ENCODE measurements at places on chromosomes 7 and 10. TPM values are rescaled to one million over a fixed set of nuclear protein-coding genes. Genes with fewer than 3 reads are reported as not detected.

Gene WIPF3
- total RNA-seq, result not detected

- DNase-seq, result no peak
These were observed 116.3 kb downstream of the MLLT10 start for GRCh38 chr10:21650353-21650752.

GRCh38 chr7:69254643-69255042 is 343.6 kb upstream of the AUTS2 start:
- DNase-seq, result no peak

Gene CRYGN
- not detected for total RNA-seq

GRCh38 chr7:54743580-54743979 is 15.4 kb downstream of the SEC61G start:
- DNase-seq, result no peak

Gene ACSM6
- not detected for total RNA-seq

Gene CFAP58
- total RNA-seq, result 1.5 TPM

DNA sequence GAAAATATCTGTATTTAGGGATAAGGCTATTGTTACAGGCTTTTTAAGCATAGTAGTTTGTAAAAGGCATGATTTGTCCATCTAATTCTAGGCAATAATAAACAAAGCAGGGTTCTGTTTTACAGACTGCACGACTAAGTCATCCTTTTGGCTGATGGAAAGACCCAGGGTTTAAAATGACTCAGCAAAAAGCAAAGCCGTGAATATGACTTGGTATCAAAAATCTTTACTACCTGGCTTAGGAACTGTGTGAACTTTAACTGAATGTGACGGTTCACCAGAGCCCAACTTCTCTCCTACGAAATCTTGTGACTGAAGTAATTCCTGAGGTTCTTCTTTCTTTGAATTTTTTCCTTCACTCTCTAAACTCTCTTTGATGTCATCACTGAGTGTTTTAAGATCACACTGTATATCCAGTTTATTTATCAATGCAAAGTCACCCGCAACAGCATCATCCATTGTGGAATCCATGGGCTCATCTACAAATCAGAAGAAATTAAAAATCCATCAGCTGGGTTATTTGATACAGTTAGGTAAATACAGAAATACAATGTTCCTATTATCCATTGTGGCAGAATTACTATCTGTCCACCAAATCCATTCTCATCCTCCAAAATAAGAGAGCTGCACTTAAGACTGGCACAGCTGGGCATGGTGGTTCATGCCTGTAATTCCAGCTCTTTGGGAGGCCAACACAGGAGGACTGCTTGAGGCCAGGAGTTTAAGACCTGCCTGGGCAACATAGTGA is 17.0 kb downstream of the ATE1 start:
- DNase-seq, result no peak

GRCh38 chr10:98610301-98610700 is 163.6 kb upstream of the HPS1 start:
- DNase-seq, result no peak

Gene DNAJC12
- 37.3 TPM for total RNA-seq

DNA sequence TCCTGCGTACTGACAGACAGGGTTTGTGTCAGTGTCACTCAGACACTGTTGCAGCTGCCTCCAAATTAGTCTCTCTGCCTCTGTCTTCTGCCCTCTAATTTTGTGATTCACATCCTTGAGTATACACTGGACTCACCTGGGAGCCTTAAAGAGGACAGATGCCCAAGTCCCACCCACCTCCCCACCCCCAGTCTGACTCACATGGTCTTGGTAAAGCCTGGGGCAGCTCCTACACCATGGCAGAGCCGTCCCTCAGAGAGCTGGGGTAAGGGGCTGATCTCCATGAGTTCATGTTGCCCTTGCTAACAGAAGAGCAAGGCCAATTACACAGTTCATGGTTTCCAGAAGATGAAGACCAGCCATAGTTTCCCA is 197.6 kb upstream of the STK17A start:
- DNase-seq, result no peak

DNA sequence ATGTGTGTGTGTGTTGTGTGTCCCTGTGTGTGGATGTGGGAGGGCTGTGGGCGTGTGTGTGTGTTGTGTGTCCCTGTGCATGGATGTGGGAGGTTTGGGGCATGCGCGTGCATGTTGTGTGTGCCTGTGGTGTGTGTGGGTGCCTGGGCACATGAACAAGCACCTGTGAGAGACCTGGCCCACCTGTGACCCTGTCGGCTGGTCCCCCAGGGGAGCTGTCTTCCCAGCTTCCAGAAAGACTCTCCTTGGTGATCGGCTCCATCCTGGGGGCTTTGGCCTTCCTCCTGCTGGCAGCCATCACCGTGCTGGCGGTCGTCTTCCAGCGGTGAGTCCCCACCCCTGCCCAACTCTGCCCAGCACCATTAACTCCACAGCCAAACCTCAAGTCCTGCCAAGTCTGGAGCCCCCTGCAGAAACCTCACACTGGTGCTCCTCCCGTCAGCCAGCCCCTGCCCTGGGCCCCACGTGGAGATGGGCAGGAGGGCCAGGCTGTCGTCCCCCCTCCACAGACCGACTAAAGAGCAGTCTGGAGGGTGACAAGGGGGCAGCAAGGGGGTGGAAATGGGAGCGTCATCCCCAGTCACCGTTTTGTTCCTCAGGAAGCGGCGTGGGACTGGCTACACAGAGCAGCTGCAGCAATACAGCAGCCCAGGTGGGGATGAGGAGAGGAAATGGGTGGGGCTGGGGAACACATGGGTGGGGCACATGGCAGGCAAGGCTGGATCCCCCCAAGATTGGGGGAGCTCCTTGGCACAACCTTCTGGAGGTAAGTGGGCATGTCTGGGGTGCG is 12.7 kb downstream of the EPHB6 start:
- DNase-seq, result no peak

- peak; percentile 62 for DNase-seq
These were observed 143.1 kb upstream of the STK17A start for GRCh38 chr7:43439631-43440401.

GRCh38 chr7:66687186-66687585 is 53.3 kb upstream of the RABGEF1 start:
- no peak for DNase-seq

GRCh38 chr10:24968349-24968748 is 15.9 kb upstream of the PRTFDC1 start:
- DNase-seq, result no peak

GRCh38 chr10:10462151-10462941 is 555.3 kb upstream of the CELF2 start:
- DNase-seq, result no peak

Gene TSPAN14
- total RNA-seq, result 53.6 TPM

DNA sequence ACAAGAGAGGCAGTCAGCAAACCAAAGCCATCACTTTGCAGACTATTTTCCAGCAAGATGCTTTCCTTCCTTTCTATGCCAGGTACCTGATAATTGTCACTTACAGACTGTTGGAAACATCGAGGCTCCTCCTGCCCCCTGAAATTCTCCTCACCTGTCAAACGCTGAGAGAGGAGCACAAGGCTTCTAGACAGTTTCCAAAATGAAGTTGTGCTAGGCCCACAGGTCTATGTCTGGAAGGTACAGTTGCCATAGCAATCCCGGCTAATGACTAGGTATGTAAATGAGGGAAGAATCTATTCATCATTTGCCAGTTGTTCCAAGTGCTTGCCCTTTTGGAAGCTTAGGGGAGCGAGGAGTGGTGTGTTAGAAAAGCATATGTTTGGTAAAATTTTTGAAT is 334.4 kb downstream of the CALN1 start:
- no peak for DNase-seq

GRCh38 chr7:137695494-137695893 is 151.3 kb downstream of the DGKI start:
- no peak for DNase-seq

Gene ETV1
- not detected for total RNA-seq

GRCh38 chr7:10875080-10875479 is 98.6 kb upstream of the PHF14 start:
- DNase-seq, result no peak

DNA sequence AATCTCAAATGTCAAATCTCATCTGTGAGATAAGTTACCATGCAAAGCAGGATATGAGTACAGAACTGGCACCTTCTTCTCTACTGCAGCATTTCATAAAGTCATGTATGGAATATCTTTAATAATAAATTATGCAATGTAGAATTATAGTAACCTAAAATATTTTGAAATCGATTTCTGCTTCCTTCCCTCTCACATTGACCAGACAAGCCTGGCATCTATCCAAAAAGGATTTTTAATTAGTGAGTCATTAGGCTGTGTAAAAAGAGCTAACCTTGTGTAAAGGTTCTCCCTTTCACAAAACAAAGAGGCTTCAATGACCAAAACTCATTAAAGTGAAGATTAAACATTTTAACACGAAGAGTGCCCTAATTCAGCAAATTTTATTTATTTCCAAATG is 48.8 kb upstream of the EXOC6 start:
- DNase-seq, result no peak

DNA sequence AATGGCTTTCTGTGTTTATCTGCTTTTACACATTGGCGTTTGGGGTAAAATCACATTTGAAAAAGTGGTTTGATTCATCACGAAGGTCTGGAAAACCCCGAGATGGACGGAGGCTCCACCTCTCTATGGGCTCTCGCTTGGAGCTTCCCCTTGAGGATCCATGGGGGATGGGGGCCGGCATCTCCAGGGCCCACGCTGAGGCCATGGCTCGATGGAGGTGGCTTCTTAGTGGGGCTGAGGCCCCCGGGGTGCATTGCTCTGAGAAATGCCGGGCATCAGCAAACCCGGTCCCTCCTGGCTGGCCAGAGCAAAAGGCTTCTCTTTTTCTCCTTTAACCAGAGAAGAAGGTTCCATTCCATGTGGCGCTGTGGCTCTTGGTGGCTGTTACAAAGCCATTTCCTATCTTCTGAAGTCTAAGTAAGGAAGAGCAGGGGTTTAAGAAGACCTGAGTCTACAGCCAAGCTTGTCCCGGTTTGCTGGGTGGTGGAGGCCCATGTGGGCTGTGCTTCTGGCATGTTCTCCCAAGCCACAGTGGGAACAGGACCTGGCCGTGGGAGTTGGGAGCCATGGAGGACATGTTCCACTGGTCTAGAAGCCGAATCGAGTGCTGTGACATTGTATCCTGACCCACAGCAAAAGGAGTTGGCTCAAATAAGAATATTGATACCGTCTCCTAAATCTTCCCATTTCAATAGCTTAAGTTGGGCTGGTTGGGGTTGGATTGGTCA is 243.5 kb upstream of the PITRM1 start:
- no peak for DNase-seq

DNA sequence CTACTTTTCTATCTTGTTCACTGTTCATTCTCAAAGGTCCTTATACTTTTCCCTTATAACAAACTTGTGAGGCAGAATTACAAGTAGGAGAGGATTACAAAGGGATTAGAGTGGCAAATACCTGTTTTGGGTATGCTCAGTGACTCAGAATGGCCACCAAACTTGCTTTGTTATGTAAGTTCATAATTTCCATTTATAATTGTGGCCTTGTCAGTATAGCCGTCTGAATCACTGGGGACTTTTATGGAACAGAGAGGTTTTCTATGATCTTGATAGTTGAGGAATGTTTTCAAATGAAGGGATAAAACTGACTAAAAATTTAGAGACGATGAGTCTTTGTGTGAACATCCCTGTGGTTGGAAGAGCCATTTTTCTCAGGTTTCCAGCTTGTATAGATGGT is 116.2 kb downstream of the SND1 start:
- no peak for DNase-seq

DNA sequence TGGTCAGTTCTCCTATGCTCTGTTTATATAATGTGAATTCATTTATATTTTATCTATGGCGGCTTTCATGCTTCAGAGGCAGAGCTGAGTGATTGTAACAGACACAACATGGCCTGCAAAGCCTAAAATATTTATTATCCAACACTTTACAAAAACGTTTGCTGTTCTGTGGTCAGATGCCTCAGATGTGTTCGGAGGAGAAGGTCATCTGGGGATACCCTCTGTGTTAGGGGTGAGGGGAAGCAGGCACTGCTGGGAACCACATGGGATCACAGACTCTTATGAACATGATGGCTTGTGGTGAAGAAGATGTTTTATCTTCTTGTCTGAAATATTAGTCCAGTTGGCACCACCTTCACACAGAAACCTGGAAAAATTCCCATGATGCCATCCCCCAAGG is 203.4 kb downstream of the PHTF2 start:
- DNase-seq, result no peak

- no peak for DNase-seq
These were observed 21.8 kb upstream of the ZMIZ1 start for GRCh38 chr10:79046741-79047583.

Gene CCDC7
- 16.7 TPM for total RNA-seq

Gene MEOX2
- not detected for total RNA-seq

DNA sequence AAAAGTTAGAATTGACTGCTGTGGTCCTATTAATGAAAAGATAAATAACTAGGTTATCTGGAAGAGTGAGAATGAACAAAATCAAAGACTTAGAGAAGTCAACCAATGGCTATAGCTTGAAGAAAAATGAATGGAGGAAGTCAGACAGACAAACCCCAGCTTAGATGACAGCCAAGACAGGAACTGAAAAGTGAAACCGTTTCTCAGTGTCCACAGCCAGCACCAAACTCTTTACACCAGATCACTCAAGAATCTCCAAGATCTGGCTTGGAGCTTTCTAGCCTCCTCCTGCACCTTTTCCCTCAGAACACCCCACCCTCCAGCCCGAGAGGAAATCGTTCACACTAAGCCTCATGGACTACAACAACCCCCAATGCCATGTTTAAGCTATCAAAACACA is 167.0 kb downstream of the SFMBT2 start:
- DNase-seq, result no peak

Gene ADCYAP1R1
- total RNA-seq, result not detected

DNA sequence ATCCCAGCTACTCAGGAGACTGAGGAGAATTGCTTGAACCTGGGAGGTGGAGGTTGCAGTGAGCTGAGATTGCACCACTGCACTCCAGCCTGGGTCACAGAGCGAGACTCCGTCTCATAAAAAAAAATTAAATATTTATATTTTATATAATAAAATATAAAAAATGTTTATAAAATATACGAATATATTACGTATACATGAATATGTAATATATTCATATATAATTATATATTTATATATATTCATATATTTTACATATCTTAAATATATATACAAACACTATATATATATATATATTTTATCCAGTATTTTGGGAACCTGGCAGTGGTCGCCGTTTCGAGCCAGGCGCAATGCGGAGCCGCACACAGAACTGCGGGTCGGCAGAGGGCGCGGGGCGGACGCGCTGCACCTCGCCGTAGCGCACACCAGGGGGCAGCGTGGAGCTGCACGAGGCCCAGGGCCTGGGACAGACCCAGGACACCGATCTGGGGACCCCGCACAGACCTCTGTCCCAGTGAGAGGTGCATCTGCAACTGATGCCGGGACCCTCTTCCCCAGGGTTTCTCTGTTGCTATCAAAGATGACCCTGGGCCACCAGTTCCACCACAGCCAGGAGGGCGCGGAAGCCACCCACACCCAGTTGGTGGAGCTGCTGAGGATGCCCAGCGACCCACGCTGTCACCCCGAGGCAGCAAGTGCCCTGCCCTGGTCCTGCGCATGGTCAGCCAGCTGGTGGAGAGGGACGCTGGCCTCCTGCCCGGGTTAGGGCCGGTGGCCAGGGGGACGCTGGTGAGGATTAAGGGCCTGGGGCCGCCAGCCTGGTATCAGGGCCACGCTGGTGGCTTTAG is 22.7 kb downstream of the AP5Z1 start:
- DNase-seq, result peak; percentile 86

GRCh38 chr7:27125986-27126394 is 4.6 kb downstream of the HOXA4 start:
- no peak for DNase-seq
